CD4-positive, alpha-beta T cell (primary cell): ENCODE measurements at places on chromosomes 13 and 19.
A peak's percentile ranks its signal among the peaks of the same experiment; 100 is the strongest.

DNA sequence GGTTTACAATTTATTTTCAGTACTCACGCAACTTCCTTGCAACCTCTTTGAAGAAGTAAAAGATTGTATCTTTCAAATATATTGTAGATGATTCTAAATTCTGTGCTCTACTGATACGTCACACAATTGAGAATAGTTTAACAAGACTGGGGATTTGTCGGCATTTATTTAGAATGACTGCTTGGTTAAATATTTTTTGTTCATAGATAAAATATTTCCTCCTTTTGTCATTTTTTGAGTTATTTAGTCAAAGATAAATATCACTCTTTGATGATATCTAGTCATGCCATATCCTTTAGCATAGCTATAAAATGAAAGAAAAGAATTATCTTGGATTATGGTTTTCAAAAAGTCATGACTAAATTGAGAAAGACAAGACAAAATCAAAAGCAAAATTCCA, 2747.8 kb downstream of the PCDH9 start:
- DNase-seq: no peak

DNA sequence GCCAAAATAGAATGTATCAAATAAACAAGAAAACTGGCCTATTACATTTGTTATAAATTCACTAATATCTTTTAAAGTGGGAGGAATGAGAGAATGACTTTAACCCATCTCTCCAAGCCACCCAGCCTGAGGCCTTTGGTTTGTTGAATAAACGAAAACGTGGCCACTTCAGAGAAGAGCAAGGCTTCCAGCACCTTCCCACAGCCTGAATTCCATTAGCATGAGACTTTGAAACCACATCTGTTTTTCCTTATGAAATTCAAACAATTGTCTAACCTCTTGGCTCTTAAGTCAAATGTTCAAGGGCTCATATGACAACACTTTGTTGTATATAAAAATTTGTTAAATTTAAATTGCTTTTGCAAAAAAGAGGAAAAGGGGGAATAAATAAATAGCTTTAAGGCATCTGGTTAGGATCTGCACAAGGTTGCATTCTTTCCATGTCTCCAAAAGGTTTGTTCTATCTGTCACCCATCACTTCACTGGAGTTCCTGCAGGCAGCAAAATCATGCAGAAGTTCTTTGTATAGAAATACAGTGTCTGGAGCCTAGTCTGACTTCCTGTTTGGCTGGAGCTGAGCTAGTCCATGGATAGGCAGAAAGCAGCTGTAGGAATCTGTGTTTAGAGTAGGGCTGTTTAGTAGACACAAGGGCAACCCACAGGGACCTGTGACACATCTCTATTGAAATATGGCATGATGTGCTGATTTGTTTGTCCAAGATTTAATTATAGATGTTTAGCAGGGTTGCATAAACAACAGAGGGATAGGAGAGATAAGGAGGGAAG, 502.3 kb downstream of the KCTD12 start:
- no peak for DNase-seq

DNA sequence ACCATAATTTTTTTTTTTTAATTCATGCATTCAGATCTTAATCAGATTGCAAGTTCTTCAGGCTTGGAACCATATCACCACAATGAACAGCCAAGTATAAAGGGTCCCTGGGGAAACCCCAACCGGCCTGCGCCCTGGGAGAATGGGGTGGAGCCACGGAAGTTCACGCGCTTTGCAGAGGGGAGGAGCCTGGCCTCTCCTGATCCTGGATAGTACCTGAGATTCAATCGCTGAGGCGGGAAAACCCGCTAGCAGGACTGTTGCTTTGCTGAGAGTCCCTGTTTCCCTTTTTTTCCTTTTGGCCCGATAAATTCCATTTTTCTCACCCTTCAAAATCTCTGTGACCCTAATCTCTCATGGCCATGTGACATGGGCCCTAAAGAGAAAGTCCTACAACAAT, 385.1 kb downstream of the IRS2 start:
- DNase-seq: no peak

DNA sequence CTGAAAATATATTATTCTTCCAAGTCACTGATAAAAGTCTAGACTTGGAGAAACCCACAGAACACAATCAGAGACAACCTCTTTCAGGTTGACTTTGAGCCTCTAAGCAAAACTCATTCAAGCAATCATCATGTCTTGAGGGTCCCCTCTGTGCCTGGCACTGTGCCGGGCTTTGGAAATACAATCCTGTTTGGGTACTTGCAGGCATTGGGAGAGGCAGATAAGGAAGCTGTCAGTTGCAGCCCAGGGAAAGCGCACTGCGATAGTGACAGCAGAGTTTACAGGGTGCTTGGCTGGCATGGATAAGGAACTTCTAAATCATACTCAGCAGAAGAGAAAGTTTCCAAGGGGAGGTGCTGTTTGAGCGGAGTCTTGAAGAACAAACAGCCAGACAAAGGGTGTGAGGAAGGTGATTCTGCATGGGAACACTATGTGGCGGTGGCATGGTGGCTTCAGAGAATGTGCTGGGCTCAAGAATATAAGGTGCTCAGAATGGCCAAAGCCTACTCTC, 9.1 kb downstream of the SERP2 start:
- DNase-seq: no peak

DNA sequence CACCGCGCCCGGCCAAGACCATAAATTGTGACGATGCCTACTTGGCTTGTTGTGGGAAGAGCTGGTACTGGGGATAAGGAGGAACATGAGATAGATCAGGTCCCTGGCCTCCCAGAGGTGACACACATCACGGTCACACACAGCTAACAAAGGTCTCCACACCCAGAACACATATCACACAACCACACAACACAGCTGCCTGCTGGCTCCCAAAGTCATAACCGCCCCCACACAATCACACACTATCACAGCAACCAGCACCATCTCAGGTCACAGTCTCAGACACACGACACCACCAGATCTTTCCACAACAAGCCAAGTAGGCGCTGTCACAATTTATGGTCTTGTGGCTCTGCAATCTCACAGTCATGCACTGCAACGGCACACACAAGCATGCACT, 5.7 kb downstream of the COL5A3 start:
- no peak for DNase-seq

- no peak for DNase-seq
Observed at GRCh38 chr13:71213252-71213821, 653.7 kb downstream of the DACH1 start.

DNA sequence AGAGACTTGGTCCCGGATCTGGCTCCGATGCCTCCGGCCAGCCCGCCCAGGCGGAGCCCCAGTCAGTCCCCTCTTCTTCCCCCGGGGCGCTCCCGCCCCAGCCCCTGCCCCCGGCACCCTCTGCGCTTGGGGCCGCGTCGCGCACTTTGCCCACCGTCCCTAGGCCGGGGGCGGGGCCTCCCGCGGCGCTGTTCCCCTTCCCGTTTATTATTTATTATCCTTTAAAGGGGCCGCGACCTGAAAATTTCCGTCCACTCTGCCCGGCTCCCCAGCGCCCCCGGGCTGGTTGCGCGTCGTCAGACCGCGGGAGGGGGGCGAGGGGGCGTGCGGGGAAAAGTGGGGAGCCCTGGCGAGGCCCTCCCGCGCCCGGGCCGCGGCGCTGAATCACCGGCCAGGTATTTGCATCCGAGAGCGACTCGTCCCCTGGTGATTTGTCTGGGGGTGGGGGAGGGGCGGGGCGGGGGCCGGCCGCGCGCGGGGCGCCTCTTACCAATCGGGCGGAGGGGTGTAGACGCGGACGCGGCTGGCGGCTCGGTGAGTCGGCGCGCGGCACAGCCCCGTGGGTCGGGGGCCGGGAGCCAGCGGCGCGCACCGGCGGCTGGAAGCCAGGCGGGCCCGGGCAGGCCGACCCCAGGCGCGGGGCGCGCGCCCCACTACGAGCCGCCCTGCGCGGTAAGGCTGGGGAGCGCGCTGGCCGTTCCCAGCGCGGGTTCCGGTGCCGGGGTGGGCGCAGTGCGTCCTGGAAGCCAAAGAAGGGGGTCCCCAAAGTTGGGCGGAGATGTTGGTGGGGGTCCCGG, at the start of gene ARID3A:
Gene ARID3A, plus strand, starts transcription at position 510 of the 797 bp plus-strand sequence. CDS start 3,494 bp downstream, outside the sequence.
- DNase-seq: peak; percentile 64

DNA sequence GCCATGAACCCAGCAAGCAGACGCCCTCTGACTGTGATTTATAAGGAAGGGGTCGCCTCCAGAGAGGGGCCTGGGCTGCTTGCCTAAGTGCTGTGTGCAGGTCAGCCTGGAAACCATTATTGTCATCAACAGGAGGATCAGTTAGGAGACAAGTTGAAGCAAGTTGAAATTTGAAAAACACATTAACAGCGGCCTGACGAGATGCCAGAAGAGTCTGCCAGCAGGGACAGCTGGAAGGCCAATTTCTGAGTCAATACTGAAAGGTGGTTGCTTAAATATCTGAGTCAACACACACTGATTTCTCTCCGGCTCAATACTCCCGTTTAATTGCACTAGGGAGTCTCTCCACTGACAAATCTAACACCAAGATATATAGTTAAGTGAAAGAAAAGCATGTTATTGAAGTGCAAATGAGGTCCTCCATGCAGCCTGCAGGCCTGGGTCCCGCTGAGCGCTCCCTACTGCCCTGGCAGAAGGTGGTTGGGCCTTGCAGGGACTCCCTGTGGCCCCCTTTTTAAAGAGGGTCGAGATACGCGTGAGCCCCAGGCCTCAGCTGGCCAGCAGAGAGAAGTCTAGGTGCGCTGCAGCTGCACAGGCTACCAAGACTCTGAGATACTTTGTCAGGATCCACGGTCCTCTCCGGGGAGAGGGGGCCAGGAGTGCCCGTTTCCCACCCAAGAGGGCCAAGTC, 91.1 kb downstream of the RNASEH2B start:
- no peak for DNase-seq
